Cardiac atrium fibroblast (primary cell): ENCODE measurements at places on chromosomes 7 and 10. TPM values are rescaled to one million over a fixed set of nuclear protein-coding genes. Genes with fewer than 3 reads are reported as not detected.

Gene TMEM196
- total RNA-seq: not detected in 2 replicates

Gene PTPRN2
- 3.4 and 4.2 TPM in 2 replicates for total RNA-seq

Gene PITX3
- 0.16 TPM in 1 of 2 replicates, not detected in the other for total RNA-seq

Gene ACSL5
- total RNA-seq: 8.1 and 9.6 TPM in 2 replicates

Gene C1QL3
- total RNA-seq: not detected in 2 replicates

Gene FHIP2A
- total RNA-seq: 21.7 and 27.5 TPM in 2 replicates

Gene FAM25G
- not detected in 2 replicates for total RNA-seq

Gene VKORC1L1
- total RNA-seq: 11.6 and 16.5 TPM in 2 replicates

Gene RBM20
- total RNA-seq: not detected in 2 replicates

Gene LRIT1
- not detected in 2 replicates for total RNA-seq

Gene PDGFA
- 13.3 and 16.2 TPM in 2 replicates for total RNA-seq

Gene ELFN1
- 0.65 and 1.1 TPM in 2 replicates for total RNA-seq
